ENCODE measurements at places on chromosomes 1 and 21.

GRCh38 chr1:86339014-86339812 is 56.9 kb downstream of the ODF2L start:
- peak; percentile 65 for DNase-seq

DNA sequence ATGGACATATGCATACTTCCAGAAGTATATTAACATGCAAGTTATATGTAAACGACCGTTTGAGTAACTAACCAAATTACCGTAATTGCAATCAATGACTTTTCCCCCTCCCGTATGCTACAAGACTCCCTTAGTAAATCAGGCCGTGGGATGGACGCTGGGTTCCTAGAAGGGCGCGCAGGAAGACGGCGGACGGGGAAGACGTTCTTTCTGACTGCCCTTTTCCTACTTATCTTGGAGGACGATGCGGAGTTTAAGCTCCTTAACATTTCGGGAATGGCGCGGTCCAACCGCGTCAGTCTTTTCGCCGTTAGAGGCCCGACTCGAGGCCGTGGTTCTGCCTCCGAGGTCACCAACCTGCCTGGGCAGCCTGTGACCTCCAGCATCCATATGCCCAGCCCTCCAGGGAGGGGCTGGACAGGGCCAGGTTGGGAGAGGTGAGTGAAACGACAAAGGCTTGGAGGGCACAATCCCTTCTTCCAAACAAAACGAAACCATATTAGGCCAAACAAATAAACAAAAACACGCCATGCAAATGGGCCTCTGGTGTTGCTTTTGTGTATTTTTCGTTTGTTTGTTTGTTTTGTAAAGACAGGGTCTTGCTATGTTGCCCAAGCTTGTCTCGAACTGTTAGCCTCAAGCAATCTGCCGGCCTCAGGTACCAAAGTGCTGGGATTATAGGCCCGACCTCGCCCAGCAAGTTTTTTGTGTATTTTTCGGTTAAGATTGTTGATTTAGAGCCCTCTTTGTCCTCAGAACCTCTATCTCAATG is 873 bp upstream of the PI4KB start:
- no peak for DNase-seq

- DNase-seq: no peak
Measured at GRCh38 chr1:145719230-145720079, at the start of gene CD160. Gene CD160, plus strand, starts transcription at chr1:145719499. Its CDS starts 8,829 bp downstream, at chr1:145728328.

DNA sequence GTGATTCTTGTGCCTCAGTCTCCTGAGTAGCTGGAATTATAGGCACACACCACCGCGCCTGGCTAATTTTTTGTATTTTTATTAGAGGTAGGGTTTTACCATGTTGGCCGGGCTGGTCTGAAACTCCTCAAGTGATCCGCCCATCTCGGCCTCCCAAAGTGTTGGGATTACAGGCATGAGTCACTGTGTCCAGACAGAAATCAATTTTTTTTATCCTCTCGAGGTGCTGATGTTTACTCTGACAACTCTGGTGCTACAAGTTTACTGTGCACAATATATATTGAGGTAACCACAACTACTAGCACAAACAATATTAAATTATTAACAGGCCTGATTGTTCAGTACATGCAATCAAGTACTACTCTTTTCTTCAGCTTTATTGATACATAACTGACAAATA is 39.7 kb downstream of the F13B start:
- DNase-seq: no peak

DNA sequence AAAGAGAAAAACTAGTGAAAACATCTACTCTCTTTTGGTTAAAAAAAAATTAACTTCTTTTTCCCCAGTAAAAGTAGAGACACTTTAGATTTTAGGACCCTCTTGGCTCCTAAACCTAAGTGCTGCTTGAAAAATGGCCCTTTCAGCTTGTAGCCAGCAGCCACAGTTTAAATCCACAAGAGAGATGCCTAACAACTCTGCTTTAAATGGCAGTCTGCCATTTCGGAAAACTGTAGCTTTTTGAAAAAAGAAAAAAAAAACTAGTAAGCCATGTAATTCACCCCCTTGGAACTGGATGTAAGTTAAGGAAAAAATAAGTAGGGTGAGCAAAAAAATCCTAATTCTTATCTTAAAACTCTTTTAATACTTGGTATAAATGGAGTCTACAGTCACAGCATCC is 56.0 kb downstream of the LHX9 start:
- no peak for DNase-seq

Measured in inflammatory macrophage treated with lipopolysaccharide for 4 hours (primary cell).